ENCODE measurements at places on chromosomes 5 and 9. TPM values are rescaled to one million over a fixed set of nuclear protein-coding genes. Genes with fewer than 3 reads are reported as not detected.
A peak's percentile ranks its signal among the peaks of the same experiment; 100 is the strongest.

PCDHA11 gene
- total RNA-seq = 4.5 TPM

PRRX2 gene
- 9.7 TPM for total RNA-seq

ZER1 gene
- 38.9 TPM for total RNA-seq

SPATA31E1 gene
- total RNA-seq = 0.08 TPM

GRCh38 chr5:179407191-179408175 is 62.2 kb upstream of the ADAMTS2 start:
- peak overlapping the region; percentile 63 for H3K27ac ChIP-seq
- no peak overlapping the region for H3K4me3 ChIP-seq
- no peaks in the 10 kb centered on the region for H3K36me3 ChIP-seq
- DNase-seq = peak; percentile 39
- H3K4me1 ChIP-seq = peaks cover 18% of the 10 kb centered on the region
- H3K27me3 ChIP-seq = no peaks in the 10 kb centered on the region

TSLP gene
- total RNA-seq = 0.07 TPM

GLRA1 gene
- total RNA-seq = not detected

FGF1 gene
- total RNA-seq = 0.23 TPM

DNA sequence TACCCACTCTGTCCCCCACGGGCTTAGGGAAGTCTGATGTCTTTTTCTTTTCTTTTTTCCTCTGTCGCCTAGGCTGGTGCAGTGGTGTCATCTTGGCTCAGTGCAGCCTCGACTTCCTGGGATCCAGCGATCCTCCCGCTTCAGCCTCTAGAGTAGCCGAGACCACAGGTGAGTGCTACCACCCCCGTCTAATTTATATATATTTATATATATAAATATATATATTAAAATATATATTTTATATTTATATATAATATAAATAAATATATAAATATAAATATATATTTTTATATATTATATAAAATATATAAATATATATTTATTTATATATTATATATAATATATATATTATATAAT is 3.3 kb upstream of the ANXA2R start:
- peaks cover 11% of the 10 kb centered on the region for H3K4me1 ChIP-seq
- H3K27me3 ChIP-seq = no peaks in the 10 kb centered on the region
- DNase-seq = no peak

GRCh38 chr9:76595645-76596044 is 136.7 kb downstream of the GCNT1 start:
- peaks cover 24% of the 10 kb centered on the region for H3K4me1 ChIP-seq
- no peaks in the 10 kb centered on the region for H3K36me3 ChIP-seq
- no peak for DNase-seq
- peak overlapping the region; percentile 8 for H3K27ac ChIP-seq

SPATA31C1 gene
- not detected for total RNA-seq

- H3K4me3 ChIP-seq = no peak overlapping the region
- no peaks in the 10 kb centered on the region for H3K4me1 ChIP-seq
- H3K27ac ChIP-seq = no peak overlapping the region
- H3K36me3 ChIP-seq = no peaks in the 10 kb centered on the region
- no peak for DNase-seq
These were observed 29.5 kb upstream of the ARHGAP26 start for GRCh38 chr5:142740474-142741242.

NUTM2G gene
- total RNA-seq = 0.32 TPM

SPAAR gene
- not detected for total RNA-seq

DNA sequence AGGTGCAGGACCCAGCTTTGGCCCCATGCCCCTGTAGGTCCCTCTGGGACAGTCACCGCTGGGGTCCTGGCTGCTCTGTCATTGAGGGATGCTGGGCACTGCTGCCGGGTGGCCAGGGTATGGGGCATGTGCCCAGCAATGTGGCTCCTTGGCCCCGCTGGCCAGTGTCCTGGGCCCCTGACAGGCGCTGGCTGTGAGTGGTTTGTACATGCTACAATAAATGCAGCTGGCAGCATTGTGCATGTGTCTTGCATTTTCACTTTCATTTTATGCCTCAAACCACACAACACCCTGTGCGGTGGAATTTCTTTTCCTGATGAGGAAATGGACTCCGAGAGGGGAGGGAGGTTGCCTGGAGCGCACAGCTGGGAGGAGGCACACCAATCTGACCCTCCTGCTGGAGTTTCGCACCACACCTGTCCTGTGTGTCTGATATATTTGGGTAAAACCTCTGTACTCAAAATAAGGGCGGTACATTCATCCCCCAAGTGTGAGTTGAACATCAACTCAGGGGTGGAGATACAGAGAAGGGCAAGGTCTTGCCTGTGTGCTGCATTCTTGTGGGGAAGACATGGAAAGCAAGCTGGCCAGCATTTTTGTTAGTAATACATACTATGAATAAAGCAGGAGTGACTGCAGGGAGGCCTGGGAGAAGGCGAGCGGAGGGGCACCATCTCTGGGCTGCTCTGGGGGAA is 11.7 kb downstream of the TSPAN17 start:
- DNase-seq = no peak
- no peaks in the 10 kb centered on the region for H3K36me3 ChIP-seq
- no peak overlapping the region for H3K27ac ChIP-seq
- no peaks in the 10 kb centered on the region for H3K4me1 ChIP-seq

- no peak overlapping the region for H3K27ac ChIP-seq
- peaks cover 23% of the 10 kb centered on the region for H3K27me3 ChIP-seq
- H3K4me1 ChIP-seq = no peaks in the 10 kb centered on the region
These were observed 156.4 kb upstream of the IRX4 start for GRCh38 chr5:2039180-2039531.

DNA sequence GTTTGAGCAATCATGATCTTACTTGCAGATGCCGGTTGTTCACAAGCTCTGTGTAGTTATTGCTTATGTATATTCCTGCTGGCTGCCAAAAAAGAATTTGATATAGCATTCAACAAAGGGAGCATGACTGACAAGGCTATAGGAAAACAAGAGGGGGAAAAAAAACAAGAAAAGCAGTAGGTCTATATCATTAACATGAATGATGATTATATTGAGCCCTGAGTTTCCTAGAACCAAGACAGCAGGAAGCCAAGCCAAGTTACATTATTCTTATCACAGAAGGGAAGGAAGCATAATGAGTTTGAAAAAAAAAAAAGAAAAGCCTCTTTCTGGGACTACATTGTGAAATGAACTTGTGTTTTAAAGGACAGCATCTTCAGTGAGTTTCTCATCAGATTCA is 41.0 kb downstream of the TSTD2 start:
- no peak for DNase-seq
- no peaks in the 10 kb centered on the region for H3K36me3 ChIP-seq
- no peak overlapping the region for H3K4me3 ChIP-seq
- no peaks in the 10 kb centered on the region for H3K27me3 ChIP-seq
- no peak overlapping the region for H3K27ac ChIP-seq
- no peaks in the 10 kb centered on the region for H3K4me1 ChIP-seq

Data from hepatocyte (in vitro differentiated cells).